Glutamatergic neuron (in vitro differentiated cells): ENCODE measurements at places on chromosomes 4 and X. TPM values are rescaled to one million over a fixed set of nuclear protein-coding genes. Genes with fewer than 3 reads are reported as not detected.

- DNase-seq, result no peak
Observed at GRCh38 chrX:119427024-119427794, 28.1 kb downstream of the SLC25A43 start.

DNA sequence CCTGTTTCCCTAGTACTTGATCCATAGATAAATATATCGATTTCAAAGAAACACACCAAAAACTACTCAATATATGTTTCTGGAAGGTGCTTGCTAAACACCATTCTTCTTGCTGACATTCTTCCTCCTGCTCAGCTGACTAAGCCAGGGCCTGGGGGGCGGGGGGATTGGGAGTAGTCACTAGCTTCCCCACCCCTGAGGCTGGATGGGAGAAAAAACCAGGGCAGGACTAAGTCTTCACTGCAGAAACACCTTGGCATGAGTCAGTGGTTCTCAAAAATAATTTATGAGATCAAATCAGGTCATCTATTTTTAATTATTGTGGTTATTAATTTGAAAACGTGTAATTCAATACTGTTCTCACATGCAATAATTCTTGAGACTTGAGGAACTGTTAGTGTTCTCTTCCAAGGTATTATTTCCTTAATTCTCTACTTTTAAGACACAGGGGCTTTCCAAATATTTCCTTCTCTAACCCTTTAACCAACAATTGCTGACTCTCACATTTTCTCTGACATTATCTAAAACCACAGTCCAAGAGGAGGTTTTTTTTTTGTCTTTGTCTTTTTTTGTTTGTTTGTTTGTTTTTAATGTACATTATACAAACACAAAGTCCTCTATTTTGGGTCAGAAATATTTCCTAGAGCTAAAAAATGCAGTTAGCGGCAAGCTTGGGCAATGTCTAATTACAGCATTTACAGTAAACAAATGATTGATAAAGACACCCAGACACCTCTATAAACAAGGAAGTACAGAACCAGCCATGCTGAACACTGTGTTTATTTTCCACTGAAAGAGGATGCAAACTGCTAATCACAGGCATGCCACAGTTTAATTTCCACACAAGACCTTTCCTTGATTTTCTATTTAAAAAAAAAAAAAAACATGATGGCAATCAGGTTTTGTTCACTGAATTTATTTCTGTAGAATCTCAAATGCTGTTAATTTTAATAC lies 120.3 kb upstream of the USP9X start:
- DNase-seq, result no peak

The HTRA3 gene
- 0.64 TPM for total RNA-seq

The IQSEC2 gene
- total RNA-seq, result 1.6 TPM

The PDE6B gene
- total RNA-seq, result 2.3 TPM

DNA sequence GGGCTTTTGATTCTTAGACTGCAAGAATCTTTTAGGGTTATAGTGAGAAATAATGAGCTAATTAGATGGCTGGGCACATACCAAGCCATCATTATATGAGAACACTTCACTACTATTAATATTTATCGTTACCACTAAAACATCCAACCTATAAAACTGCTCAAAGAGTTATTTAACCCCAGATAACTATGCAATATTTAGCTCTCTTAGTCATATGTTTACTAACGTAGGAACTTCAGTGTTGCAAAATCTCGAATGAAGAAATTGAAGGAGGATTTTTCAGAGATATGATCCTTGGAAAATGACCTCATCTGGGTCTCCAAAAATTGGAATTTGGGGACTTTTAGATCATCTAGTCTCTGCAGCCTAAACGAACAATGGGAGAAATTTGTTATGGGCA lies 265.0 kb upstream of the RPS6KA3 start:
- DNase-seq, result no peak

The PRSS12 gene
- total RNA-seq, result 113 TPM

- no peak for DNase-seq
Observed at GRCh38 chrX:42710452-42710851, 67.5 kb downstream of the PPP1R2C start.

DNA sequence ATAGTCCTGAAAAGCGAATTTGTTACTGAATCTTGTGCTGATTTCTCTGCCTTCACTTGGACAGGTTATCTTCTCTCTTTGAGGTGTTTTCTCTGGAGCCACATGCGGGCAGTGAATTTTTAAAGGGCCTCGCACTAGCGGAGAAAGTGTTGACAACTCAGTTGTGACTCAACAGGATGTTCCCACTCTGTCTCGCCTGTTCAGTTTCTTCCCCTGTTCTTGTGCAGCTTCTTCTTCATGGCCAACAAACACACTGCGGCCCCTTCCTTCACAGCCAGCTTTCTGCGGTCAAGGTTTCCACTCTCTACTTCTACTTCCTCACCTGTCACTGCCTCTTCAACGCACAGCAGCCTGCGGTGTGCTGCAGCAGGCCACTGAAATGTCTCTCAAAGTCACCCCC lies 1.1 kb upstream of the SHROOM4 start:
- DNase-seq, result no peak

The DAPP1 gene
- total RNA-seq, result not detected

DNA sequence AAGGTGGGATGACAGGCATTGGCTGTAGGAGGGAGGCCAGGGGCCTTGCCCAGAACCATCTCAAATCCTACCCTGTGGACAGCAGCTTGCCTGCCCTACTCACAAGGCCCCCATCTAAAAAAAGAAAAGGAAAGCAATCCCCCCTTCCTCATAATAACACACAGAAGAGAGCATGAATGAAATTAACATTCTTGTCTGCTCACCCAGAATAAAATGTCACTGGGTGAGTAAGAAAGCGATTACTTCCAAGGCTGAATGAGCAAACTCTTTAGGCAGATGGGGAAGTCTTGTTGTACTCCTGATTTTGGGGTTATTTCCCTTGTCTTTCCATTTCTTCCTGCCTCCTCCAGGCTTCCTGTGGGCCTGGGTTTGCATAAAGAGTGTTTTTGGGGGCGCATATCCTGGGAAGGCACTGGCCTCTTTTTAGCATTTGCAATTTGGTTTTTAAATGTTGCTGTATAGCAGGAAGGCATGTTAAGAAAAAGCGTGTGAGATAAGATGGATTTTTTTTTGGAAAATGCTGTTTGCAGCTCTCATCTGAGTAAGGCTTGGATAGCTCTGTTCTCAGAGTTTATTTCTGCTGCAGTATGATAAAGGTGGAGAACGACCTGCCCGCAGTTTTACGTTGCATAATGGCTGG lies 248.3 kb upstream of the GATB start:
- DNase-seq, result no peak

The BTK gene
- total RNA-seq, result 1.1 TPM

The MGAT4D gene
- not detected for total RNA-seq

The CXCL8 gene
- total RNA-seq, result not detected

The ADAM29 gene
- total RNA-seq, result not detected

DNA sequence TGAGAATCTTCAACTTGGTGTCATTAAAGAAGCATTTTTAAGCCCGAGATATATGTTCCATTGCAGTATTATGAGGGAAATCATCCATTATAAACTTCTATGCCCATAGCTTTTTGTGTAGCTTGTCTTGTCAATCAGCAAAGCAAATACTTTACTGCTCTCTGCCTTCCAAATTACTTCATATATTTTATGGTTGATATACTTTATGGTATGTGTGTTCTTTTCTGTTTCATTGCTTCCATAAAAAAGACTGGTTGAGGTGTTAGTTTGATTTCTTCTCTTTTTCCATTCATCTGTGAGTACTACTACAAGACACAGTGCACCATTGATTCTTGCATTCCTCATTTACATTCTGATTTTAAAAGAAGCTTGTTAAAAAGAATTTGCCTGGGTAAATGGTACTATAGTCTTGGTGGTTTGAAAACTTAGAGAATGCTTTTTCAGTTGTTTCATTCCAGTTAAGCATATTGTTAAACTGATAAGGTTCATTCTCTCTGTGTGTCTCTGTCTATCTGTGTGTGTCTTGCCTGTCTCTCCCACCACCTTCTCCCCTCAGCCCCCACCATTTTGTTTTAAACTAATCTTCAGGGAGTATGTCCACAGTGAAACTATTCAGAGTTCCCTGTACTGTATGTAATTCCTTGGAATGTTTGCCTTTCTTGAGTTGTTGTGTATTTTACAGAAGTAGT lies 27.1 kb downstream of the STAG2 start:
- no peak for DNase-seq

DNA sequence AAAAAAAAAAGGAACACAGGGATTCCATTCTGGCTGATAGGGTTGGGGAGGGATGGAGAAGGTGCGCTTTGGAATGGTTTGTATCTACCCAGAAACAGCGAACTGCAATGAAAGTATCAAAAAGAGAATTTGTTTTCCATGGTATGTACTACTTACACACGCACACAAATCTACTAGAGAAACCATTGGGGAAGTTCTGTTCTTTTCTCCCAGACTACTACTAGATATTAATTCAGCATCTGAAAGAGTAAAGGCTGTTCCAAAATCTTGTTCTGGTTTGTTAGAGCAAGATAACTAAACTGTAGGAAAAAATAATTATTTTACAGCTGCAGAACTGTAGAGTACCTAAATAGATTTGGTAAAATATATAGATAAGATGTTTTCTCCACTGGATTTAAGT lies 118.4 kb downstream of the CBR4 start:
- DNase-seq, result no peak

The MTCP1 gene
- total RNA-seq, result 9.5 TPM

DNA sequence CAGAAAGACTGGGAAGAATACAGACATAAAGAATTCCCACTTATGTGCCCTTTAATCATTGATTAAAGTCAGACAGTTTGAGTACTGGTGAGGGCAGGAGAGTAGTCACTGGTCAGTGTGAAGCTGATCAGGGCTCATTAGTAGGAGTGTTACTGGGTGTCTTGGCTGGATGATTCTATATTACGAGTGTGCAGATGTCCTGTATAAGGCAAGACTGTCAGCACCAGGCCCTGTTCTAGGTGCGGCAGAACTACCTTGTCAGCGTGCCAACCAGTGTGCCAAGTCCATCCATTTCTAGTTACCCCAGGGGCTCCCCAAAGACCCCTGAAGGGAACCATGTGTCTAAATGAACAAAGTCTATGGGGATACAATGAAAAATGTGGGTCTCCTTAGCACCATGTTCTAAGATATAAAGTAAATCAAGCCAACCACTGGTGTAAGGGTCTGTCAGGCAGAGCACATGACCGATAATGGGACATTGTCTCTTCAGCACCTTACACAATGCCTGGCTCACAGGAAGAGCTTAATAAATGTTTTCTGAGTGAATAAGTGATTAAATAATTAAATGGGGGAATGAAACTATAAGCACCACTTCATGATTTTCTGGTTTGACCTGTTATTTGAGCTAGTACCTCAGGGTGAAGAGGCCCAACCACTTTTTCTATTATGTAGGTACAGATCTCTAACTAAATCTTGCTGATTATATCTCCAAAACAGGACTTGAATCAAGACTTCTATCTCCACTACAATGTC lies 205.0 kb downstream of the CAMK2D start:
- DNase-seq, result no peak

The SHROOM3 gene
- 1.9 TPM for total RNA-seq

The SPIN3 gene
- 33.1 TPM for total RNA-seq

DNA sequence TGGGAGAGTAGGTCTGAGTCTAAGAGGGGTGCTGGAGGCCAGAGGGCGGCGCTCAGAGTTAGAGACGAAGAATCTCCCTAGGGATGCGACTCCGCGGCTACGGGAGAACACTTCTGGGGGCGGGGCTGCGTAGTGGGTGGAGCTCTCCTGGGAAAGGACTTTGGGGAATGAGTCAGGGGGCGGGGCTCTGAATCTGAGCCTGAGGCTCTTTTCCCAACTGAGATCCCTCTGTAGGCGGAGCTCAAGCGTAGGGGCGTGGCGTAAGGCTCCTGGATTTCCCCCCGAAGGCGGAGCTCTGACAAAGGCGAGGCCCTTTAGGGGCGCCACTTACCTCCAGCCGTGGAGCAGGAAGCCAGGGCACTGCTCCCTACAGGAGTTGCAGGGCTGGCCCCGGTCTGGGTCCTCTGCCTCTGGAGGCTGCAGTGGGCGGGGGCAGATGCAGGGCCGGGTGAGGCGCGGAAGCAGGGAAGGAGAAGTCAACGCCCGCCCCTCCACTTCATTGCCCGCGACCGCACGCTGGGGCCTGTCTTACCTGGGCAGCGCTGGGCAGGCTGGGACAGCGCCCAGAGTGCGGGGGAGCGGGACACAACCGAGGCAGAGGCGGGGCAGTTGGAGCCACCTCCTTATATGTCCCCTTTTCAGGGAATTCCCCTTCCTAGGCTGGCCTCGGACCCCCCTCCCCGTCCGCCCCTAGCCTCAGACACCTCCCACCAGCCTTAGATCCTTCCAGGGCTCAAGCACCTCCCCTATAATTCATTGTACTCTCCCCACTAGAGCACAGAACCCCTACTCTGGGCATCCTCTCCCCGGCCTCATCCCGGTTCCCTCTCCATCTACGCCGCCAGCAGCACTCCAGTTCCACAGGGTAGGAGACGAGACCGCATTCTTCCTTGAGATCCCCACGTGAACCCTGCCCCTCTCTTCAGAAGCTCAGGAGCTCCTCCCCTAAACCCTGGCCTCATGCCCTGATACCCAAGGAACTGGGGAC lies 1.6 kb downstream of the PRICKLE3 start:
- peak; percentile 76 for DNase-seq

The NUDT10 gene
- total RNA-seq, result 19.3 TPM

The FGG gene
- not detected for total RNA-seq

- no peak for DNase-seq
Observed at GRCh38 chr4:72613959-72614358, 44.9 kb upstream of the ADAMTS3 start.

The PSAPL1 gene
- not detected for total RNA-seq

DNA sequence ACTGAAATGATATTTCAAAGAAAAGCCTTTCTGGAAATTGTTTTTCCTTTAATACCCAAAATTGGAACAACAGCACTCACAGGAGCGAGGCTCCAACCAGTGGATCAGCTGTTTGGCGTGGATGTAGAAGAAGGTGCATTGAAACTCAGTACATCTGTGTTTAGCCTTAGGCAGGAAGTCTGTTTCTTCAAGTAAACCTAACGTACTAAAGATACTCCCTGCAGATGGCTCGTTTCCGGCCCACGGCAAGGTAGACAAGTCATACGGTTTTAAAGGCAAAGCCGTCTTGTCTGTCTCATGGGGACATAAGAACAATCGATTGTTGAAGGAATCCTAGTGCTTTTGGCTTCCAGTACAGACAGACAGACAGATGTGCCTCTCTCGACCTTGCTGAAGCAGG lies 50.0 kb upstream of the CLCN4 start:
- DNase-seq, result no peak

DNA sequence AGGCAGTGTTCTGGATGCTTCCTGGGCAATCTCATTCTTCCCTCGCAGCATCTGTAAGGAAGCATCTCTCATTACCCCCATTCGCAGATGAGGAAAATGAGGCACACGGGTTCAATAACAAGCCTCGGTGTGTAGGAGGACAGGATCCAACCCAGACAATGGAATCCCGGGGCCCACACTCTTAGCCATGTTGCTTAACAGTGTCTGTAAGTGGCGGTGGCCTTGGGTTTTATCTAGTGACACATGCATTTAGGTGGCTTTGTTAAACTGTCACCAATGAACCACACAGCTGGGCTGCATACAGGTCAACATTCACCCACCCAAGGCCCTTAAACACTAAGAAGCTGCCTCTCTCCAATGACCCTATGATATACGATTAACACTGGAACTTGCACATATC lies 22.6 kb downstream of the RELL1 start:
- no peak for DNase-seq

- no peak for DNase-seq
Observed at GRCh38 chr4:126794363-126794762, 838.4 kb upstream of the INTU start.

GRCh38 chrX:98637451-98637850 lies 1753.7 kb downstream of the RPA4 start:
- no peak for DNase-seq

The OPRPN gene
- not detected for total RNA-seq

The COL25A1 gene
- 1.1 TPM for total RNA-seq
